ENCODE measurements at places on chromosomes 7 and 10.

DNA sequence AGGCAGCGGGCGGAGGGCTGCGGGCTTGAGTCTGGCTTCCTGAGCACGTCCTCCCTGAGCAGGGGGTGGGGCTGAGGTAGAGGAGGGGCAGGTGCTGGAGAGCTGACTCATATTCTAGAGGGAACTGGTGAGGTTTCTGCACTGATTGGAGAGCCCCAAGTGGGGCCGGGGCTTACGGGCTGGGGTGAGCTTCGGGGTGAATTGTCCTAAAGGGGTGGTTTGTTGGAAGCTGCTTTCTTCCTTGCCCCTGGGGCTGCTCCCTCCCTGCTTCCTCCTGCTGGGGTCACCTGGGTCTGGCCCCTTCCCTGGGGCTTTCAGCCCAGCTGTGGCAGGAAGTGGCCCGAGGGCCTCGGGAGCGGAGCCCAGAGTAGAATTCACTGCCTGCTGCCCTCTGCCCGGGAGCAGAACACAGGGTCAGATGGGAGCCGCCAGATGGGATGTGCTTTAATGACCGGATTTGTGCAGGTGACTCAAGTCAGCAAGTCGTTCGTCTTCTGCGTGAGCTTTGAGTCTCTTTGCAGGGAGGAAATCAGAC lies 48.6 kb downstream of the FAM20C start:
- no peak for DNase-seq

GRCh38 chr7:7786595-7786994 lies 68.2 kb upstream of the RPA3 start:
- DNase-seq = no peak

DNA sequence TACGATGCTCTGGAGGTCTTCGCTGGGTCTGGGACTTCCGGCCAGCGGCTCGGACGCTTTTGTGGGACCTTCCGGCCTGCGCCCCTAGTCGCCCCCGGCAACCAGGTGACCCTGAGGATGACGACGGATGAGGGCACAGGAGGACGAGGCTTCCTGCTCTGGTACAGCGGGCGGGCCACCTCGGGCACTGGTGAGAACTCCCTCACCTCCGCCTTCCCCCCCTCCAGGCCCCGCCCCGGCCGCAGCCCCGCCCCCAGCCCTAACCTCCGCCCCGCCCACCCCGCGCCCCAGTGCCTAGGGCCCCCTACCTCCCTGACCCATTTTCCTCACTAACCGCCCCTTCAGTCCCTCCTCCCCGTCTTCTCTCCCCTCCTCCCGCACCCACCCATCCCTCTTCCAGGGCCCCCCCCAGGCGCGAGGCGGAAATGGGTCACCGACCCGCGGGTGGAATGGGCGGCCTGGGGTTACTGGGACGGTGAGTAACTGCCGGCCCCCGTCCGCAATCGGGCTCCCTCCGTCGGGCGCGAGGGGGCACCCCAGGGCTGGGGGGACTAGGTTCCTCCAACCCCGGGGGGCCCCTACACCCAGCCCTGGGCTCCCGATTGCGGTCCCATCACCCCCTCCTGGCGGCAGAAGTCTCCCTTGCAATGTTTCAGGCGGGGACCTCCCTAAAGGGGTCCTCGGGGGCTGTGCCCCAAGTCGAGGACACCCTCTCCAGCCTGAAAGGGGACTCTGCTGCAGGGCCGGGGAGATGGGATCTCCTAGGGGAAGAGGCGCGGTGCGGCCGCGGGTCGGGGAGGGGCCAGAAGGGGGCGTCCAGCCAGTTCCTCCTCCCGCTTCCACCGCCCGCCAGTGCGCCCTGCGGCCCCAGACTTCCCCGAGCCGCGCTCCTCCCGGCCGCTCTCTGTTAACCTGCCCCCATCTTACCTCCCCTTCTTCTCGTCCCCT lies 2.1 kb downstream of the PCOLCE start:
- peak; percentile 55 for DNase-seq

DNA sequence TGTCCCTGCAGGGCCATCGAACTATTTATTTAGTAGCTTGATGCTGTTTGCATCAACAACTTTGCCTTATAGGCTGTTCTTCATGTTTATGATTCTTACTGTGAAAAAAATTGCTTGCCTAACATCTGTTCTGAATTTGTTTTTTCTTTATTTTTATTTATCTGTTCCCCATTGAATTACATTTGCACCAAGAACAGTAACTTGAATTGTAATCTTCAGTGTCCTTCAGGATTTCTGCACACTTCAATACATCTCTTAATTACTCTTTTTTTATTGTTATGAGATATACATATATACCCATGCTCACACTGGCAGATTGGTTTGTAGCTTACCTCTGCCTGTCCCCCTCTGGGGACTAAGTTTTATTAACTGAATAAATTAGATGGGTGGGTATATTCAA lies 64.4 kb downstream of the TBXAS1 start:
- DNase-seq = no peak

- no peak for DNase-seq
Observed at GRCh38 chr10:6951732-6952131, 371.7 kb upstream of the PRKCQ start.

DNA sequence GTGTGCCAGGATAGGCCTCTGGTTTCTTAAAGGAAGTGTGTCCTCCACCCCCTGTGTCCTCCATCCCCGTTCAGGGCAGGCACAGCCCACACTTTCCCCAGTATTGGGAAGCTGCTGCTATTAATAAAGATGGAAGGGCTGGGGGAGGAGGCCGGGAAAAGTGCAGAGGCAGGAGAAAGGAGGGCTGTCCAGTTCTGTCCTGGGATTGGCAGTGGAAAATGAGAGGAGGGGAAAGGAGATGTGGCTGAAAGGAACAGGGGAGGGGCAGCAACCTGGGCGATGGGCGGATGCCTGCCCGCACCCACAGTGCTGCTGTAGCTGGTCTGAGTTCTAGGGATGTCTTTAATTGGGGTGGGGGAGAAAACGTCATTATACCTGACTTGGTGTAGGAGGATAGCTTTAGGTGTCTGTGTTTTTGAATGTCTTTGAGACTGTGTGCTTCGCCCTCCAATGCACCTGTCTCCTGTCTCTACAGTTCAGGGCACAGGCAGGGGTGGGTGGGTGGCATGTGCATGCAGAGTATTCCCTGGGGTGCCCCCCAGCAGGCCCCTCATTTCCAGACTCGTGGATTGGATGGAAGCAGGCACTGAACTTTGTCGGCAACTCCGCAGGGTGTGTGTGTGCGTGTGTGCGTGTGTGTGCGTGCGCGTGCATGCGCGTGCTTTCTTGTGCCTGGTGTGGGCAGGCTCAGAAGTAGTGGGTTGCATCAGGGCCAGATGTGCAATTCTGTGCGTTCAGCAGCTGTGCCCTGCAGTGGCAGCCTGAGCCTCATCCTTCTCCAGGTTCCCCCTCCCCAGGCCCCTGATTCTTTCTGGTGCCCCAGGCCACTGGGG lies 2.5 kb downstream of the TRIM8 start:
- DNase-seq = no peak

GRCh38 chr10:1308962-1309616 lies 252.9 kb downstream of the WDR37 start:
- DNase-seq = no peak

GRCh38 chr10:67785098-67785497 lies 52.9 kb downstream of the DNAJC12 start:
- DNase-seq = no peak

GRCh38 chr7:116783666-116784318 lies 78.6 kb upstream of the CAPZA2 start:
- DNase-seq = no peak

GRCh38 chr10:83685458-83685857 lies 453.9 kb upstream of the GHITM start:
- no peak for DNase-seq

- DNase-seq = no peak
Observed at GRCh38 chr7:117269886-117270285, 53.0 kb downstream of the WNT2 start.

DNA sequence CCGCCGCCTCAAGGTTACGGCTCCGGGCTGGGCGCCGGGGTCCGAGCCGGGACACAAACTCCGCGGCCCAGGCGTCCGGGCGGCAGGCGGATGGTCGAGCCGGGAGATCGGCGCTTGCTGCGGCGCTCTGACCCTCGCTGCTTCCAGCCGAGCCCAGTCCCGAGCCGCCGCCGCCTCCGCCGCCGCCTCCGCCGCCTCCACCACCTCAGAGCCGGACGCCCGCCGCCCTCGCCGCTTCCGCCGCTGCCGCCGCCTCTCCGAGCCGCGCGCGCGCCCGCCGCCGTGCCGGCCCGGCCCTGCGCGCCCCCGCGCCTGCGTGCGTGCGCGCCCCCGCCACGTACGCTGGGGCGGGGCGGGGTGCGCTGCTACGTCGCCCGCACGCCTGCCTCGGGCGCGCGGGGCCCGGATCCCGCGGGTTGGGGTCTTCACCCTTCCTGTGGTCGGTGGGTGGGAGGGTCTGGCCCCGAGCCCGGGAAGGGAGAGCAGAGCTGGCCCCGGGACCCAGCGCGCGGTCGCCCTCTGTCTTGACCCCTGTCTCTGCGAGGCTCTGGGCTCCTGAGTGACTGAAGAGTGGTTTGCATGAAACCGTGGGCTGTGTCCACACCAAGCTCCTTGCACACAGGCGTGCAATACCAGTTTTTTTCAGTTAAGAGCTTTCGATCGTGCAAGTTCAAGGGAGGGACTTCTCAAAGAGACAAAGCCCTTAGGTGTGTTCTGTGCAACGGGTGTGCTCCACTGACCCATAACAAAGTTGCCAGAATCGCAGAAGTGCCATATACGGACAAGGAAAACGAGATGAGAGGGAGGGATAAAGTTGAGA lies at the start of gene SMURF1:
SMURF1 (minus strand) TSS at position 256 of the 820 bp plus-strand sequence. CDS start 328 bp downstream, outside the sequence.
- DNase-seq = peak; percentile 43

DNA sequence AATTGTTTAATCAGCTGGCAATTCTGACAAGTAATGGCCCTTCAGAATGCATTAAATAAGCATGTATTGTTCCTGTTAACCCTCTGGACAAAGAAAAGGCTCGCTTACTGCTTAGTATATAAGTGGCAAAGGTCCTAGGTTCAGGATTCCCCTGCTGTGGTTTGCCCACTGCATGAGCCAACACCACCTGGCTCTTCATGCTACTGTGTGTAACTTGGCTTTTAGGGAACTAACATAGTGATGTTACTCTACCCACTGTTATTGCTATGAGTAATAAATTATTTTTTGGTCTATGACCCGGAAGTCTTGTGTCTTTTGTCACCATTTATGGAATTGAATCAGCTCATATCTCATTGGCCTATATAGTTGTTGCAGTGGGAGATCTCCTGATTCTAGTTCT lies 791.7 kb upstream of the PHF14 start:
- DNase-seq = no peak

DNA sequence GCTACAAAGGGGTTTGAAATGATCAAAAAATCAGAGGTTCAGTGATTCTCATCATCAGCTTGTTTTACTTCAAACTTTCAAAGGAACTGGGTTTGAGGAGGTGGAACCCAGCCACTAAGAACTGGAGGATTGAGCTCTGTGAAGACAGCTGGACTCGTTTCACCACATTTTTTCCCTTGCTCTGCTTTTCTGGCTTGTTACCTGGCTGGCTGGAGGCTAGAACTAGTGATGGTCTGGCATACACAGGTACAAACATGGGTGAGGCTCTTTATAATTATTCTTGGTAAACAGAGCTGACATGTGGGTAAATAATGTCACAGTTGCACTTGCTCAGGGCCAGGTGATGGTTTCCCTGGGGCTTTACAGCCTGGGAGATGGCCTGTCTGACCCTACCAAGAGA lies 352.5 kb downstream of the FGFR2 start:
- DNase-seq = no peak

GRCh38 chr7:151382079-151382885 lies 27.6 kb downstream of the WDR86 start:
- DNase-seq = no peak

GRCh38 chr7:11373546-11374142 lies 400.0 kb downstream of the PHF14 start:
- no peak for DNase-seq

DNA sequence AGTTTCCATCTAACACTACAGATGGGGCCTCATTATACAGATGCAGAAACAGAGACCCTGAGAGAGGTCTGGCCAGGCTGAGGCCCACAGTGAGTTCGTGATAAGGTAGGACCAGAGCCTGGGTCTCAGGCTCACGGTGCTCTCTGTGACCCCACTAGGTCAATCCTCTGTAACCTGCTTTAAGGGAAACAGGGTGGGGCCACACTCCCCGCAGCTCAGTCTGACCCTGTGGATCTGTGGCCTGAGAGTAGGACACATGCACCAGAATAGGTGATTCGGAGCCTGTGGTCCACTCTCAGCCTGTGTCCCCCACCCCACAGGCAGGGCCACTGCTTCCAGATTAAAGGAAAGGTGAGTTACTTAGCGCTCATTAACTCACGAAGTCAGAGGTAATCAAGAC lies 137.8 kb upstream of the FAM20C start:
- DNase-seq = no peak

- DNase-seq = no peak
Observed at GRCh38 chr7:28168393-28169158, 12.0 kb downstream of the JAZF1 start.

- no peak for DNase-seq
Observed at GRCh38 chr7:87007038-87007437, 52.4 kb downstream of the ELAPOR2 start.

- no peak for DNase-seq
Observed at GRCh38 chr7:44967571-44968446, 11.0 kb downstream of the MYO1G start.

DNA sequence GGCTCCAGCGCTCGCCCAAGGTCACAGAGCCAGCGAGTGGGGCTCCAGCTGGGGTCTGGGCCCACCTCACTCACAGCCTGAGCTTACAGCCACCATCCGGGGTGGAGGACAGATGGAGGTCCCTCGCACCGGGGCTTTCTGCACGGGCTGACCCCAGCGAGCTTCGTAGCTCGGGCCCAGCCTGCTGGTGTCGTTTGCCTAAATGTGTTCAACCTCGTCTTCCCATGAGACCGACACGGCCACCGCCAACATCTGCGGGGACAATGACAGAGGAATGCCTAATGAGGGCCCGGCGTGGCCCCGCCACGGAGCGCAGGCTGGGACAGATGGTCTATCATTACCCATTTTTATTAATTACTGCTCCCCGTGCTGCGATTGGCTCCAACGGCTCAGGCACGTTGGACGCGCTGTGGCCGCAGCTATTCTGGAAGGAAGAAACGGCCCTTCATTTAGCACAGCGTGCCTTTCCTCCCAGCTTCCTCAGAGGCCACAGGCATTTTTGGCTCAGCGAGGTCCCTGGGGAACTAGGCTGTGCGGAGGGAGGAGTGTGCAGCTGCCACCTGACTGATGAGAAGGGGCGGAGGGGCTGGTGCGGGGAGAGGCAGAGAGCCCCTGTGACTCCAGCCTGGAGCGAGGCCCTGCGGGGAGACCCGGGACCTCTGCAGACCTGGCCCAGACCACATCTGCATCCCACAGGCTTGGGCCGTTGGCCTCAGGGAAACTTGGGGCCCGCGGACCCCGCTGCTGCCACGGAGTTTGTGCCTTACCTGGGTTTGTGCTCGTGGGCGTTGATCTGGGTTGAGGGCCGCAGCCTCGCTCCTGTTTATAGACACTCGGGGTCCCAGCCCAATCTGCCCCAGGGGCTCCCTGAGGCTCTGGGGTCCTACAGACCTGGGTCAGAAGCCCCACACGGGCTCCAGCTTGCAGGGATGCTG lies 22.9 kb upstream of the ELFN1 start:
- DNase-seq = no peak

- DNase-seq = no peak
Observed at GRCh38 chr7:157754416-157754790, 417.6 kb downstream of the DNAJB6 start.

- no peak for DNase-seq
Observed at GRCh38 chr7:101119876-101120275, 7.0 kb upstream of the SERPINE1 start.

- no peak for DNase-seq
Observed at GRCh38 chr10:60797200-60797599, 18.9 kb downstream of the CDK1 start.
